Stromal cell of bone marrow (primary cell): ENCODE measurements at places on chromosomes 6 and 20.

DNA sequence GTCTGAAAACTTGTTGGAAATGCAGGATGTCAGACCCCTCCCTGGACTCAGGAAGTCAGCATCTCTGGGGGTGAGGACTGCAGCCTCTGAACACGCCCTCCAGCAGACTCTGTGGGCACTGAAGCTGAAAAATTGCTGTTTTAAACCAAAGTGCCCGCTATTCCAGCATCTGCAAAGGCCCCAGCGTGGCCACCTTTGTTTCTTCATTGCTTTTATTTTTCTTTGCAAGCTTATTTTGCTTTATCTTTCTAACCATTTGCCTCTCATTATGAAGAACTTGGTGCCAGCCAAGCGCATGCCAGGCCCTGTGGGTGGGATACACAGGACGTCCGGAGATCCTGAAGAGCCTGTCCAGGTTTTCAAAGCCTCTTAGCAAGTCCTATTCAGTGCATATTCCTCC, 203.9 kb upstream of the CST7 start:
- no peak for DNase-seq

DNA sequence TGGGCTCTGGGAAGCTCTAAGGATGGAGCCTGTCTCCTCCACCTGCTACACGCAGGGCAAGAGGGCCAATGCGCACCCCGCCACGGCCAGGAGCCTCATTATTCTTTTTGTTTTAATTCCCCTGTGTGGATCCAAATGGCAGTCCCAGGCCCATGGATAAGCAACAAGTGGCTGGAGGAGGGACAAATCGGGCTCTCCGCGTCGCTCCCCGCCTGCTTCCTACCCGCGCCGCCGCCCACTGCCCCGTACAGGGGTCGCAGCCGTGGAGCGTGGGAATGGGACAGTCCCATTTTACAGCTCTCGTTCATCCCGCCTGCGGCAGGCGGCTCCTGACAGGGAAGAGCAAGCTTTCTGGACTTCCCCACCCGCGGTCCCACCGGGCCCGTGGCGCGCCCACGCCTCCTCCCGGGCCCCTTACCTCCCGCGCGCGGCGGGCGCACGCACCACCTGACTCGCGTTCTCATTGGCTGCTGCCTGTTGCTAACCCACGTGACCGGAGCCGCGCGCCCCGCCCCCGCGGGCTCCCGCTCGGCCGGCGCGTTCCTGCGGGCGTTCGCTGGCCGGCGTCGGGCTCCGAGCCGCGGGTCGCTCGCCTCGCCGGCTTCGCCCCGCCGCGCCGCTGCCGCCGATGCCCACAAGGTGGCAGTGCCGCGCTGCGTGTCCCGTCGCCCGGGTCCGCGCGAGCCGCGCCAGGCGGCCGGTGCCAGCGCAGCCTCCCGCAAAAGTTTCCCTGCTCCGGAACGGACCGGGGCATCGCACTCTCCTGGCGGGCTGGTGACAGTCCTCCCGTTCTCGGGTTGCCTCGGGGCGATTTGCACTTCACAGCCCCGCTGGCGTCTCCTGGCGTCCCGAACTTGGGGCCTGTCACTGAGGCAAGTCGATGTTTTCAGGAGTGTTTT, 93.3 kb downstream of the CD83 start:
- DNase-seq, result peak; percentile 82

DNA sequence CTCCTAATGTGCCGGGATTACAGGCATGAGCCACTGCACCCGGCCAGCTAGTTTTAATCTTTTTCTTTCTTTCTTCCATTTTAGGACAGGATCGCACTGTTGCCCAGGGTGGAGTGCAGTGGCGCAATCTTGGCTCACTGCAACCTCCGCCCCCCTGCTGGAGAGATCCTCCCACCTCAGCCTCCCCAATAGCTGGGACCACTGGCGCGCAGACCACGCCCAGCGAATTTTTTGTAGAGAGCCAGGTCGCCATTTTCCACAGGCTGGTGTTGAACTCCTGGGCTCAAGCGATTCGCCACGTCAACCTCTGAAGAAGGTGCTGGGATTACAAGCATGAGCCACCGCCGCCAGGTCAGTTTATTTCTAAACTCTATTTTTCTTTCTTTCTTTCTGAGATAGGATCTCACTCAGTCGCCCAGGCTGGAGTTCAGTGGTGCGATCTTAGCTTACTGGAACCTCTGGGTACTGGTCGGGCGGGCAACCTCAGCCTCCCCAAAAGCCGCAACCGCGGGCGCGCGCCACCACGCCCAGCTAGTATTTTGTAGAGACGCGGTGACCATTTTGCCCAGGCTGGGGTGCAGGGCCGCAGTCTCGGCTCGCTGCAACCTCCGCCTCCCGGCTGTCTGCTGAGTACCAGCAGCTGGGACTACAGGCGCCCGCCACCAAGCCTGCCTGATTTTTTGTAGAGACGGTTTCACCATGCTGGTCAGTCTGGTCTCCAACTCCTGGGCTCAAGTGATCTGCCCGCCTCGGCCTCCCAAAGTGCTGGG, 20.0 kb upstream of the LIN28B start:
- DNase-seq, result no peak

DNA sequence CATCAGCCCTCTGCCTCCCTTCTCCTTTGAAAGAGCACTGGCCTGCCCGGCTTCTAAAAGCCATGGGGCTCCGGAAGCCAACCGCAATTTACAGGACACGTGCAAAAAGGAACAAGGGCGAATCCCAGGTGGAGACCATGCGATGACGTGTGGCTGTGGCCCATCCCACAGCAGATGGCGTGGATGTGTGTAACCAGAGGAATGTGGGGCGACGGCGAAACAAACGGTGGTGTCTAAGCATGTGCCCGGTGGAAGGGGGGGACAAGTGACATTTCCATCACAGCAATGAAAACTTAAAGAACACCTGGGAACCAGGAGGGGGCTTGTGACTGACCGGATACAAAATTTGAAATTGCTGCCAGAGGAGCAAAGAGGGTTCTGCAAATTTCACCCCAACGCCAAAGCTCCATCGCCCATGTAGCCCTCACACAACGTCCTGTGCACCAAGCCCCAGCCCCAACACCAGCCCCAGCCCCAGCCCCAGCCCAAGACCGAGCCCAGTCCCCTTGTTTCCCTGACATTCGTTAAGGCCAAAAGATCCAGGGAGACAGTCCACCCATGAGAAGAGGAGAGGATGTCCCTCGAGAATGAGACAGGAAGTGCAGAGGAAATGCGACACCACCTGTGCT, 159.7 kb upstream of the ZNF337 start:
- no peak for DNase-seq

DNA sequence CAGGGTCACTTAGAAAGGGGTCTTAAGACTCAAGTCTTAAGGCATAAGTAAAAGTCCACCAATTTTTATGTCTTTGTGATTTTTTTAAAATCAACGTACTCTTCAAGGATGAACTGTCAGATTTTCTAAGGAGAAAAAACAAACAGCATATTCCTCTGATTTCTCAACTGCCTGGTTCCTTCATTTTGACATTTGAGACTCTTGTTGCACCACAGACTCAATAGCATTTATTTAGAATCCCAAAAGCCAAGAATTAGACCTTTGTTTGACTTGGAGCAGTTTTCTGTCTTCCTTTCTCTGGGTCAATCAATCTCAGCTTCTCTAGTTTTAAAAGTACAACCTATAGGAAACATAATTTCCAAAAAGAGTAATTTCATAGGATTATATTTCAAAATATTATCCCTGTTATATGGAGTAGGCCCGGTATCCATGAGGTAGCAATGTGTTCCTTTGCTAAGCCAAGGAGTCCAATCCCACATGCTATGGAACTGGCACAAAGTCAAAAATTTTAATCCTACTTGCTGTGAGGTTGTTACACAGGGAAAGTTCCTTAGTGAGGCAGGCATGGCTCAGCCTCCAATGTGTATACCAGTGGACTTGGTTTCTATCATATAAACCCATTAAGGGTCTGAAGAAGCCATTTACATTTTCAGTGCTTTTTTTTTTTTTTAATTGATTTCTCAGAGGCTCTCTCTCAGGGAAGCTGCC, 405.7 kb downstream of the KIF16B start:
- no peak for DNase-seq

- DNase-seq, result no peak
These were observed 90.8 kb downstream of the ZNF217 start for GRCh38 chr20:53502820-53503219.

- DNase-seq, result no peak
These were observed 187.0 kb downstream of the SYNDIG1 start for GRCh38 chr20:24656391-24656790.

- no peak for DNase-seq
These were observed 4.4 kb upstream of the IBTK start for GRCh38 chr6:82251942-82252341.

DNA sequence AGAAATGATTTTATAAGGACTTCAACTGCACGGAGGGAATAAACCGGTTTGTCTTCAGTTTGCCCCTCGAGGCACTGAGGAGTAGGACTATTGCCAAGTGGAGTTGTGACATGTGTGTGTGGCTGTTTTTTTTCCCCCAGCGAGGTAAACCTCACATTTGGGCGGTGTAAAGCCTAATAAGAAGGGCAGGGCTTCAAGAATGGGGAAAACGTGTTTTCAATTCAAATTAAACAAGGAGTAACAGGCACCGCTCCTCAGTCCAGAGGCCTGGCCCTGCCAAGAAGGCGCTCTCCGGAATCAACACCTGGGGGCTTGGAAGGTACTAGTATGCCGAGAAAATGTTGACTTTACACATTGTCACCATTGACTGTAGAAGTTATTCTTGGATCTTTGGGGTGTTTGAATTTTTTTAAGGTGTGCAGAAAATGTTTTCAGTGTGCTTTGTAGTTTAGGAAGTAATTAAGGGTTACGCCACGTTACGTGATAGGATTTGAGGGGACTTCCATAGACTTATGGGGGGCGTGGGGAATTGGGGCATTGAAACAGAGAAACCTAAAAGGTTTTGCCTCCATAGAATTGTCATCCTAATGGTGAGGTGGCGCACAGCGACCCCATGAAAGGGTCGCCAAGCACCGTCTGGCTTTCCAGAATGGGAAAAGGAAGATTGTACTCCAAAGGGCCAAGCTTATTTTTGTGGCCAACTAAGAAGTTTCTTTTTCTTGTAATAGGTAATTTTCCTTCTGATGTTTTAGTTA, 791 bp downstream of the ADGRG6 start:
- no peak for DNase-seq

DNA sequence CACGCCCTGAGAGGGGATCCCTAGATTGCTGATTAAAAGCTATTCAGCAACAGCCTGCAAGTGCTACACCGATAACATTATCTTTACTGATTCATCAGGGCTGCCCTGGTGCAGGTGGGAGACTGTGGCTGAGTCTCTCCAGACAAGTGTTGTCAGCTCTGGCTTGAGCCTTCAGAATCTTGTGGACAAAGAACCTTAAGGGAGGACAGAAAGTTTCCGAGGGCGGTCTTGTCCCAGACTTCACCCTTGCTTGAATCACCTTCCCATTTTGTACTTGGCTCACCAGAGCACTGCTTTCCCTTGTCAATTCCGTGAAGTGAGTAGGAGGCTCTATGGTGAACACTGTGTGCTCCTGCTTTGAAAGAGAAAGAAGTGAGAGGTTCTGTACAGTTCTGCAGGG, 88.6 kb upstream of the PCSK2 start:
- DNase-seq, result no peak

DNA sequence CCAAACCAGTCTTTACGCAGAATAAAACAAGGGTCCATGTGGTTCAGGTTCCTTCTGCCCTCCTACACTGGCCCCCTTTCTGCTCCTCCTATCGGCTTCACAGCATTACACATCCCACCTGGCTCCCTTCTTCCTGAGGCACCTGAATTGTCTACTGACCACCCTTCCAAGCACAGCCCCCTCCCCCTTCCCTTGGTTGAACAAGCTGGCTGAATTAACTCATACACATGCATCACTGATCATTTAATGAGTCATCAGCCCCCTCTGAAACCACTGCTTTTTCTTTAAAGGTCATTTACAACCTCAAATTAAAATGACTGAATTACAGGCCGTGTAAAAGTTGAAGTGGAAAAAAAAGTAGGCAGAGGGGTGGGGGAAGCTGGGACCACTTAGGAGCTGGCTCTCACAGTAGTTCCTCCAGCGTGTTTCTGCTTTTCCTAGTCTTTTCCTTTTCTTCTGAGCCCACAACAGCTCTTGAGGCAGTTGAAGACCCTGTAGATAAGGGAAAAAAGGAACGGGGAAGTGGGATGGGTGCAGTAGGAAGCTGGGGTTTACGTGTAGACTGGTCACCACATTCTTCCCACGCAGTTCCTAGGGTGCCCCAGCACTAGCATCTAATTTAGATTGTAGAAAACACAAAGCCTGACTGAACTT, 67.6 kb downstream of the FYN start:
- DNase-seq, result peak; percentile 63
